ENCODE measurements at places on chromosomes 2 and 18. TPM values are rescaled to one million over a fixed set of nuclear protein-coding genes. Genes with fewer than 3 reads are reported as not detected.

DNA sequence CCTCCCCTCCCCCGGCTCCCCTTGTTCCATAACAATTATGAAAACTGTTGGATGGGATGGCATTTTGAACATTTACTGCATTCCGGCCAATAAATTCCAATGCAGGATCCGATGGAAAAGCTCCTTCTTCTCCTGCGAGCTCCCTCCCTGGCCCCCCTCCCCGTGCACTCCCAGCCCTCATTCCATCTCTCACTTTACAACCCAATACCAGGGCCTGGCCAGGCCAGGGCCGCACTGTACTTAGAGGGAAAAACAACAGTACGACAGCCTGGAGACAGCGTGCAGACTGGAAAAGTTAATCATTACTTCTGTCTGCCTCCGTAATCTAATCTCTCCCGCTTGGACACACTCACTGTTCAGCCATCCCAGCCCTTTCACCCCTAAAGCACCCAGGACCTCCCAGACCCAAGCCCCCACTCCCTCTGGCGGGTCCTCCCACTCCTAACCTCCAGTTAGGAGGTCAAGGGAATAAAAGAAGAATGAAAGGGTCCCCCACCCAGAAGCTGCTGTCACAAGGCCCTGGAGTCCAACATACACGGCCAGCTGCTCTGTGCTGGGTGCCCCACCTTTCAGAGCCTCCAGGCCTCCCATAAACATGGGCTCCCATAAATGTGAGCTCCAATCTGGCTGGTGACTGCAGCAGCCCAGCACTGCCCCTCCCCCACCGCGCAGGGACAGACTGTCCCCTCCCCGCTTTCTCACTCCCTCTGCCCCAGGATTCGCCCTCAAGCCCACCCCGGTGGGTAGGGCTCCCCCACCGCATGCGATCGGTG, 20.6 kb downstream of the SMAD7 start:
- DNase-seq: peak; percentile 57

- no peak for DNase-seq
These were observed 9.7 kb upstream of the SERTAD2 start for GRCh38 chr2:64663402-64663801.

DNA sequence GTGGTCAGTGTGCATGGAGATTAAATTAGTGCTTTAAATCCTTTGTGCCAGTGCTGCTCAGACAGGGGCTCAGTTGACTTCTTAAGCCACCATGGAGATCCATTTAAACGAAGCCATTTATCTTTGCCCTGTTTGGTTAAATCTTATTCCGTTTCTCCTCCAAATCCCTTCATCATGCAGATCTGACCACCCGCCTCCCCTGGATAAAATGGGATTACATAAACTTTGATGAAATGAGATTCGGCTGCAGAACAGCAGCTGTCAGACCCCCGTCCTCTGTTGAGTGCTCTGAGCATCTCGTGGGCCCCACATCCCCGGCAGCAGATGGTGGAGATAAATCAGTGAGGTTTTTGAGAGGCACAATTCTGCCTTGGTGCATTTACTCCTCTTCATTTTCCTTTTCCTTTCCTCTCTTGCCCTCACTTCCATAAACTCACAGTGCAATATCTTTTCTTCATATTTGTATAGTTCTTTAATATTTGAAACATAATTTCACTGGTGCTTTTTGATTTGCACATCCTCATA, 84.4 kb upstream of the TWIST2 start:
- no peak for DNase-seq

GRCh38 chr2:53641290-53641689, 126.3 kb upstream of the CHAC2 start:
- DNase-seq: no peak

DNA sequence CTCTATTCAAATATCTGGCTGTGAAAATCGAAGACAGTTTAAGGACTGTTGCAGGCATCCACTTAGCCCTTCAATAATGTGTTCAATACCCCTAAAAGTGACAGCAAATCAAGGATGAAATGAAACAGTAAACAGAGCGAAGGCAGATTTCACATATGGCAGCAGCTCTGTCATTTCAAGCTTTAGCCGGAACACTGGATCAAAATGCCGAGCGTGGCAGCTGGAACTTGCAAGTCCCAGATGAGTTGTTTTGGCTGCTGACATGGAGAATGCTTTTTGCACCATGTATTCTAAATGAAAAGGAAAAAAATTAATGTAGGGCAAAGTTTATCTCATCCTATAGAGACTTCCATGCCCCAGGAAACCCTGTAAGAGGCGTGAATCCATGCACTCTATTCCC, 18.0 kb downstream of the LRRC30 start:
- no peak for DNase-seq

- no peak for DNase-seq
These were observed 226.4 kb upstream of the CXCR4 start for GRCh38 chr2:136344339-136344738.

- no peak for DNase-seq
These were observed 2.5 kb downstream of the CD28 start for GRCh38 chr2:203708846-203709396.

Gene ABCB11
- 0.37 TPM for total RNA-seq

Gene DNAJC5G
- total RNA-seq: 0.71 TPM

Gene C2orf81
- 0.79 TPM for total RNA-seq

Gene ACTR2
- total RNA-seq: 130 TPM

Gene ADAM23
- total RNA-seq: 31.1 TPM

Gene KIF5C
- 1.1 TPM for total RNA-seq

All from left cardiac atrium (tissue), 4 donors.